ENCODE measurements at places on chromosomes 3 and 15.

DNA sequence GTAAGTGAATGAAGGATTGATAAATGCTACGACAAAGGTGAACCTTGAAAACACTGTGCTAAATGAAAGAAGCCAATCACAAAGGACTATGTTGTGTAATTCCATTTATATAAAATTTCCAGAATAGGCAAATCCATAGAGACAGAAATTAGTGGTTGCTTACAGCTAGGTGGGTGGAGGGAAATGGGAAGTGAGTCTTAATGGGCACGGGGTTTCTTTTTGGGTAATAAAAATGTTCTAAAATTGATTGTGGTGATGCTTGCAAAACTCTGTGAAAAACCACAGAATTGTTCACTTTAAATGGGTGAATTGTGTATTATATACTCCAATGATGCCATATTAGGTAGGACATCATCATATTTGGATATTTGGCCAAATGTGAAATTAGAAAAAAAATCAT lies 20.9 kb upstream of the TEX9 start:
- H3K4me1 ChIP-seq: peaks cover 3% of the 10 kb centered on the region
- H3K27ac ChIP-seq: no peak overlapping the region
- no peaks in the 10 kb centered on the region for H3K36me3 ChIP-seq
- no peak overlapping the region for H3K4me3 ChIP-seq

- no peaks in the 10 kb centered on the region for H3K27me3 ChIP-seq
- H3K4me3 ChIP-seq: no peak overlapping the region
- H3K27ac ChIP-seq: no peak overlapping the region
- no peaks in the 10 kb centered on the region for H3K4me1 ChIP-seq
- no peak for DNase-seq
These were observed 13.4 kb upstream of the CTDSPL2 start for GRCh38 chr15:44414001-44414400.

GRCh38 chr15:95326431-95327182 lies 1003.9 kb upstream of the NR2F2 start:
- DNase-seq: peak; percentile 66
- no peaks in the 10 kb centered on the region for H3K36me3 ChIP-seq
- peaks cover 7% of the 10 kb centered on the region for H3K4me1 ChIP-seq
- peak overlapping the region; percentile 90 for H3K4me3 ChIP-seq

DNA sequence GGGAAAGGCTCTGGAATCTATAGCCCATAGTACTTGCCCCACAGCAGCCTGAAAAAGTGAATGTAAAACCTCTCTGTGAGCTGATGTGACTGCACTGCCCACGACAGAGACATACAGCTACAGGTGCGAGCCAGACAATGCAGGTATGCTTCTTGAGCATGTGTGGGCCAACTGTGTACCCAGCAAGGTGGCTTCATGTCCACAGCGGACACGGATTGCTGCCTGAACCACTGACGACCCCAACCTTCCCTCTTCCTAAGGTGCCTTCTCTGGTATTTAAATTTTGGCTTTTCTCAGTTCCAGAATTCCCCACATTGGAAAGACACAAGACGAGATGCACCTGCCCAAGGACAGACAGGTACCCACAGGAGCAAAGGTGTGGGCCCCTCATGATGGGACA lies 65.8 kb downstream of the SCN5A start:
- no peak overlapping the region for H3K27ac ChIP-seq
- DNase-seq: peak; percentile 20
- H3K4me1 ChIP-seq: peaks cover 4% of the 10 kb centered on the region

DNA sequence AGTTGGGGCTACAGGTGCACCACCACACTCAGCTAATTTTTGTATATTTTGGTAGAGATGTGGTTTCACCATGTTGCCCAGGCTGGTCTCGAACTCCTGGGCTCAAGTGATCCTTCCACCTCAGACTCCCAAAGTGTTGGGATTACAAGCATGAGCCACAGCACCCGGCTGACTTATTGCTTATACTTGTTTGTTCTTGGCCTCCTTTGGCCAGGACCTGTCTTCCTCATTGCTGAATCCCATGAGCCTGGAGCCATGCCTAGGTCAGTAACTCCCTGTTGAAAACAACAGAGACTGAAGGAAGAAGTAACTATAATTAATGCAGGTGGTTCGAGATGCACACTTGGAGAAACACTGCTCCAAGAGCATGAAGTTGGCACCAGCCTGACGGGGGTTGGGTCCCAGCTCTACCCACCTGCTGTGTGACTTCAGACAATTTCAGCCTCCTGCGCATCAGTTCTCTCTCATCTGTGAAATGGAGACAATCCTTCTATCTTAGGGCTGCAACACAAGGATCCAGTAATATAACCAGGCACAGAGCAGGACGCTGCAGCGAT lies 38.9 kb downstream of the CPN2 start:
- H3K4me3 ChIP-seq: peak overlapping the region; percentile 88
- H3K36me3 ChIP-seq: peaks cover 9% of the 10 kb centered on the region
- peaks cover 57% of the 10 kb centered on the region for H3K4me1 ChIP-seq
- DNase-seq: no peak
- H3K27ac ChIP-seq: peak overlapping the region; percentile 89

- H3K27me3 ChIP-seq: no peaks in the 10 kb centered on the region
- no peak for DNase-seq
- no peak overlapping the region for H3K27ac ChIP-seq
- no peaks in the 10 kb centered on the region for H3K36me3 ChIP-seq
- H3K4me1 ChIP-seq: peaks cover 6% of the 10 kb centered on the region
These were observed 3.3 kb downstream of the VPS8 start for GRCh38 chr3:184815046-184815930.

GRCh38 chr3:31364711-31365110 lies 168.0 kb upstream of the STT3B start:
- peaks cover 31% of the 10 kb centered on the region for H3K4me1 ChIP-seq
- no peak overlapping the region for H3K4me3 ChIP-seq
- no peak for DNase-seq
- H3K36me3 ChIP-seq: no peaks in the 10 kb centered on the region

- no peaks in the 10 kb centered on the region for H3K36me3 ChIP-seq
- H3K4me3 ChIP-seq: no peak overlapping the region
- H3K4me1 ChIP-seq: peaks cover 8% of the 10 kb centered on the region
- no peaks in the 10 kb centered on the region for H3K27me3 ChIP-seq
- H3K27ac ChIP-seq: no peak overlapping the region
- DNase-seq: no peak
These were observed 27.0 kb upstream of the HHATL start for GRCh38 chr3:42729404-42730145.

DNA sequence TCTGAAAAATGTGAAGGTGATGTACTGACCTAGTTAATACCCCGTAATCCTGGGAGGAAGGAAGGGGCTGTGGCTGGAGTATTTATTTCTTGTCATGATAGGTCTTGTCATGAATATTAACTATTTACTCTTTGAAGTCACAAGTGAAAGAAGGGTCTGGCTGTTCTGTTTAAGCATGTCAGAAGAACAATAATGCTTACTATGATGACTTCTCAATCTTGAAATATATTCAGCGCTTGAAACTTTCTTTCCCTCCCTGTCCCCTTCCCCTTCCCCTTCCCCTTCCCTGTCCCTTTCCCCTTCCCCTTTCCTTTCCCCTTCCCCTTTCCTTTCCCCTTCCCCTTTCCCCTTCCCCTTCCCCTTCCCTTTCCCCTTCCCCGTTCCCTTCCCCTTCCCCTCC lies 153.9 kb downstream of the PPM1L start:
- H3K4me1 ChIP-seq: peaks cover 5% of the 10 kb centered on the region
- DNase-seq: no peak
- H3K27me3 ChIP-seq: no peaks in the 10 kb centered on the region
- no peak overlapping the region for H3K4me3 ChIP-seq
- no peak overlapping the region for H3K27ac ChIP-seq

DNA sequence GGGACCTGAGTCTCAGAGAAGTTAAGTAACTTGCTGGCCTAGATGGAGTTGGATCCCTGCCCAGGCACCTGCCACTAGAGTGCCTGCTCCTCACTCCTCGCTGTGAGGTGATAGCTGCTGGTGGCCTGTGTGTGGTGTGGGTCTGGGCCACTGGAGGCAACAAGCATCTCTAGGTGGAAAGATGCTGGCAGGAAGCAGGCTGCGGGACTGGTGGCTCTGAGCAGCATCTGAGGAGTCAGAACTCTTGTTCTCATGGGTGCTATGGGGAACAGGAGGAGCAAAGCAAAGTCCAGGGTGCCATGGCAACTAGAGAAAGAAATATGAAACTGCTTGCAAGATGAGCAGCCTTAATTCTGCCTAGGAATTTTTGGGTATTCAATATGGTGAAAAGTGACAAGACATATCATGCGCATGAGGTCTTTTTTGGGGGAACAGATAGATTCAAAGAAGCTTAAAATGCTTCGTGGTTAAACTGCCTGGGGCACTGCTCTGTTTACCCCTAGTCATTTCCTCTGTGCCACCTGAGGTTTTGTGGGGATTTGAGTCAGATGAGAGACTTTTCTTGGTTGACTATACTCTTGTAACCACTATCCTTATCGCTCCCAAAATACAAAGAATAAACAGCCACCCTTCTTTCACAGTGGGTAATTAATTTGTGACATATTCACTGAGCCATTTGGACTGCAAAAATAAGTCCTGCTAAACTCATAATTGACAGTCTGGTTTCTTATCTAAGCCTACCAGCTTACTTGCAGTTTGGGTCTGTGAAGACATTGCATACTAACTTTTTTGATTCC lies 50.3 kb downstream of the MED12L start:
- no peaks in the 10 kb centered on the region for H3K27me3 ChIP-seq
- no peak for DNase-seq
- H3K36me3 ChIP-seq: no peaks in the 10 kb centered on the region
- H3K4me3 ChIP-seq: no peak overlapping the region
- no peaks in the 10 kb centered on the region for H3K4me1 ChIP-seq
- H3K27ac ChIP-seq: no peak overlapping the region

DNA sequence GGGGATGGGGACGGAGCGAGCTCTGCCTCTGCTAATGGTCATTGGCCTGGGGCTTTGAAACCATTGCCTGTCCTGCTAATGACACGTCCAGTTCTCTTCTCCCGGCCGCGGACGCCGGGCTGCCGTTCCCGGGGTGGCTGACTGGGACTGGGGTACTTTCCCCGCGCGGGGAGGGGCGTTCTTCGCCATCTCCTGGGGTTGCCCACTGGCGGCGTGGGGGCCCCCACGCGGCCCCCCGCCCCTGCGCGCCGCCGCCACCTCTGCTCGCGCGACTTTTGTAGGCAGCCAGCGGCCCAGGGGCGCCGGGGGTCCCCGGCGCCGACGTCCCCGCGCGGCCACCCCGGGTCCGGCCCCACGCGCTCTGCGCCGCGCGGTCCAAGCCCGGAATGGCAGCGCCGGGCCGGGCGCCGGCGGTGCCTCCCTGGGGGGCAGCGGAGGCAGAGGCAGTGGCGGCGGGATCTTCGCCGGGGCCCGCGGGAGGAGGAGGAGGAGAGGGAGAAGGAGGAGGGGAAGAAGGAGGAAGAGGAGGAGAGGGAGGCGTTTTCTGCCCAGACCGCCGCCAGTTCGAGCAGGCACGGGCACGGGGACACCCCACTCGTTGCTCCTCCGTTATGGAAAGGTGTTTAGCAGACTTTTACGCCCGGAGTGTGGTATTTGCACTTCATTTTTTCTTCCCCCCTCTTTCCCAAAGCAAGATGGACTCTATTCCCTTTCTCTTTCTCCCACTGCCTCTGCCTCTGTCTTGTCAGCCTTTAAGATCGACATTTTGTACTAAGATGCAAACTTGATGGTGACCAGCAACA lies 2.3 kb downstream of the BBX start:
- H3K4me1 ChIP-seq: peaks cover 11% of the 10 kb centered on the region
- peak overlapping the region; percentile 98 for H3K4me3 ChIP-seq
- H3K27me3 ChIP-seq: no peaks in the 10 kb centered on the region
- H3K36me3 ChIP-seq: peaks cover 12% of the 10 kb centered on the region
- H3K27ac ChIP-seq: peak overlapping the region; percentile 91
- peak; percentile 74 for DNase-seq

- H3K27me3 ChIP-seq: peaks cover 22% of the 10 kb centered on the region
- DNase-seq: no peak
- H3K27ac ChIP-seq: no peak overlapping the region
- peaks cover 4% of the 10 kb centered on the region for H3K36me3 ChIP-seq
These were observed 265.8 kb upstream of the WNT5A start for GRCh38 chr3:55752911-55753310.

- H3K27ac ChIP-seq: no peak overlapping the region
- H3K4me1 ChIP-seq: peaks cover 24% of the 10 kb centered on the region
- peaks cover 3% of the 10 kb centered on the region for H3K27me3 ChIP-seq
These were observed 65.4 kb downstream of the USF3 start for GRCh38 chr3:113630956-113631542.

DNA sequence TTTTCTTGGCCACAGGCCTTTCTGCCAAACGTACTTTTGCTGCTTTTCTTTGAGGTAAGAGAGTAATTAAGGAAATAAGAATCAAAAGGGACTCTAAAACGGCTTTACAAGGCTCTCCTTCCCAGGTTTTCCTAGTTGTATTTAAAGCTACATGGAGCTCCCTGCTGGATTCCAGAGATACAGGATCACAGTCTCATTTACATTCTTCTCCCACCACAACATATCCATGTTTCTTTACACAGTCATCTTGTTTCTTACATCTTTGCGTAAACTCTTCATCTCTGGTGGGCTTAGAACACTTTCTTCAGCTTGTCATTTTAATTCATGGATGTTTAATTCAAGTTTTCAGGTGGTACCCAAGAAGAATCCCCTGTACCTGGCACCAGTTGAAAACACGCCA lies 117.6 kb upstream of the BFSP2 start:
- H3K4me1 ChIP-seq: no peaks in the 10 kb centered on the region
- no peak for DNase-seq
- no peak overlapping the region for H3K27ac ChIP-seq
- H3K4me3 ChIP-seq: no peak overlapping the region
